H4 (cell line): ENCODE measurements at places on chromosomes 3 and 15. TPM values are rescaled to one million over a fixed set of nuclear protein-coding genes. Genes with fewer than 3 reads are reported as not detected.

Gene EFHB
- total RNA-seq: not detected in 2 replicates

Gene ZBED2
- total RNA-seq: not detected in 2 replicates

Gene CACNA1D
- 1.3 and 1.4 TPM in 2 replicates for total RNA-seq

Gene LRRIQ4
- not detected in 2 replicates for total RNA-seq

Gene PDZRN3
- total RNA-seq: 3.4 and 3.6 TPM in 2 replicates

Gene ZBBX
- 1.0 TPM in 1 of 2 replicates, not detected in the other for total RNA-seq

Gene WDR49
- not detected in 2 replicates for total RNA-seq
